Activated naive CD4-positive, alpha-beta T cell treated with anti-CD3 and anti-CD28 coated beads, Interleukin-2, amount 50 U/mL, for 72 hours (primary cell): ENCODE measurements at places on chromosomes 4 and X. TPM values are rescaled to one million over a fixed set of nuclear protein-coding genes. Genes with fewer than 3 reads are reported as not detected.

DNA sequence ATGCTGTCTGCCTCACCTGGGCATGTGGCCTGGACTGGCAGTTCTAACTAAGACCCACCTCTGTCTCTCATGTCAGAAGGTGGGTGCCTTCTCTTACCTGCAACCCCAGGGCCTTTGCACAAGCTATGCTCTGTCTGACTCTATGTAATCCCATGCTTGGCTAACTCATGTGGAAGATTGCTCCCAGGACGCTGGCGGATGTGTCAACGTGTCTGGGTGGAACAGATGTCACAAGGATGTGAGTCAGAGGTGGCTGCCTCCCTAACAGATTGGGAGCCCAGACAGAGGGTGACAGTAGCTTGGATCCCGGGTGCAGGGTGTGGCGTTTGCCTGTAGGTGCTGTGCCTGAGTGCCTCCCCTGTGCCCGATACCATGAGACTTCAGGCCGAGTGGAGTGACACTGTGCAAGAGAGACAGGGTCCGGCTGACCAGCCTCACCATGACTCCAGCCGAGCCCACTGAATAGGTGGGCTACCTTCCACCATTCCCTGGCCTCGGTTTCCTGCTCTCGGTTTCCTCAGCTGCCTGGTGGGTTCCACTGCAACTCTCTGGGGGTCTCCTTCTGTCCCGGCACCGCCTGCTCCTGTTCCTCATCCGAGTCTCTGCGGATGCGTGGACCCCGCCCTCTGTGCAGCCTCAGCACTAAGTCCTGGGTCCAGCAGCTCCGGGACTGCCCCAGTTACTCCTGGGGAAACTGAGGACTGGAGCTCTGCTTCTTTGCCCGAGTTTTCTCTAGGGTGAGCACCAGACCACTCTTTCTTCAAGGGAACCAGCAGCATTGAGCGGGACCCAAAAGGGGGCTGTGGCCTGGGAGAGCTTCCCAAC lies 11.0 kb downstream of the SH3BP2 start:
- no peak for DNase-seq

GRCh38 chr4:78756776-78757175 lies 19.4 kb upstream of the BMP2K start:
- DNase-seq = no peak

GRCh38 chrX:47697181-47697580 lies 38.2 kb upstream of the UXT start:
- DNase-seq = no peak

GPR50 gene
- total RNA-seq = not detected

GRCh38 chr4:86496094-86497080 lies 97.7 kb upstream of the PTPN13 start:
- no peak for DNase-seq

DNA sequence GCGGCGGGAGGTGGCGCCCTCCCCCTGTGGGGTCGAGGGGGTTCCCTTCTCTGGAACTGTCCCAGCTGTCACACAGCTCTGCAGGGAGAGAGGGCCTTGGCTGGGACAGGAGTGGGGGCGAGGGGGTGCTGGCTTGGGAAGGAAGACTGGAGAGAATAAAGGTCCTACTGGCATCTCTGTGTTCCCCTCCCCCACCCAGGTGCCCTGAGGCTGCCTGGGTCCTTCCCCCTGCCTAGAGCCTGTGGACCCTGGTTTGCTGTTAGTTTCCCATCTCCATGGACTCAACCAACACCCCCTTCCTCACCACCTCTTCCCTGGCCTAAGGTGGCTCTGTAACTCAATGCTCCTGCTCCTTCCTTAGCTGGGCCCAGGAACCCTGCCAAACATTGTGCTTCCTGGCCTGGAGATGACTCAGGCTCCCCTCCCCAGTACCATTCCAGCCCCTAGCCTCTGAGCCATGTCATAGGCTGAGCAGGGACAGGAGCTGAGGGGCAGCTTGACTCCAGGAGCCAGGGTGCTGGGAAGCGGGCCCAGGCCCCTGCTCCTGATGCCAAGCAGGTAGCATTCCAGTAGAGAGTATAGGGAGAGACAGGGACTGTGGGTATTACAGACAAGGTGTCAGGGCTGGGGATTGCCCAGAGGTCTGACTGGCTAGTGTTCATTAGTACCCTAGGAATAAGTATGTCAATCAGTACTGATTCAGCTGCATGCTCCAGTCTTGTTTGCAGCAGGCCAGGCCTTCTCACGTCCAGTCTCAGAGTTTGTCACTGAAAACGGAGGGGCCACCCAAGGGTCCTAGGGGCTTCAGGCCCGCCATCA lies 100.7 kb downstream of the EFNB1 start:
- DNase-seq = no peak

DNA sequence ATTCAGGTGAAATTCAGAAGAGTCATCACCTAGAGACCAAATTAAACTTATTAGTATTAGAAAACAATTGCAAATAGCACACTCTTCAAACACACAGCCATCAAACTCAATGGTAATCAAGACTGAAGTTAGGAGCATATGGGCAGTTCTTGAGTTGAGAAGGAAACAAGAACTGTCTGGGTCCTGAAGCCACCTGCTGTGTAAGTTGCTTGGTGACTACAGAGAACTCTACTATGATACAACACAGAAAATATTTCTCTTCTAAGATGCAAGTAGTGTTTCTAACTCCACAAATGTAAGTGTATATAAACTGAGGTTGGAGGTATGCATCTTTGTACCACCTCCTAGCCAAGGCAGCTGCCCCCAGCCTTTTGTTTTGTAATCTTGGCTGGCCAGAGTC lies 325 bp upstream of the PF4V1 start:
- no peak for DNase-seq

P2RY10 gene
- total RNA-seq = 47.2 TPM

DNA sequence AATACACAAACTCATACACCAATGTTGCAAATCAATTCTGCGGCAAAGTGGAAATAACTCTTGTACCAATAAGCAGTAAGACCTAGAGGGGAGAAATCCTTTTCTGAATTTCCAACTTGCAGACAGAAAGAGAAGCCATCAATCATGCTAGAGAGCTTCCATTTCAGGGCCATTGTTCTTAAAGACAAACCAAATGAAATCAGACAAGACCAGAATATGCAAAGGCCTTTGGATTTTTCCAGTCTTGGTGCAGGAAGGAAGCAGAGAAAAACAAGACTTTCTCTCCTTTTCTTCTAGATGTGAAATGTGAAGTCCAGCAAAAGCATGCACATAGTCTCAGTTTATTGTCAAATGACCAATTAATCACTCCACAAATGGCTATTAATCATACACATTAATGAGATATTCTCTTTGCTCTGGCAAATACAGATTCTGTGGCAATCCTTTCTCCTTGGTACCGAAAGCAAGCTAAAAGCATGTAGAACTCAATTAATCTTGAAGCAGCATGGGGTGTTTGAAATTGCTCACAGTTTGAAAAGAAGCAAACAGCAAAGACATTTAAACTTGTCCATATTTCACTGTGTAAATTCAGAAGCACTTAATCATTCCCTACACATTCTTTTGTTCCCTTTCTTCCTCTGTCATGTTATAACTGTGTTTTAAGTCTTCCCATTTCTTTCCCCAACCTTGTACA lies 466.1 kb downstream of the GPAT3 start:
- no peak for DNase-seq

DNA sequence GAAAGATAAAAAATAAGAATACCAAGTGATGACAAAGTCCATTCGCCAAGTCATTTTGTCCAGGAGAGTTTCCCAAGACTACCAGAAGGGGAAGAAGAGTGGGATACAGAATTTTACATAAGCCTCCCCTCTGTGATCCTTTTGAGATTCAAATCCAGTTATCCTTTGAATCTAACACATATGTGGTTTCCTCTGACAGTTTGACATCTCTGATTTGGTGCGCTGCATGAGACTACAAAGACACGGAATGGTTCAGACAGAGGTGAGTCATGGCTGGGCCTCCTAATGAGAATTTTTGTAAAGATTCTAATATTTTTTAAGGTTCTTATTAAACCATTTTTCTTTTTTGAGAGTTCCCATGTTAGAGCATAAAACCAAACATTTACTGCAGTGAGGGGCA lies 38.3 kb downstream of the SLC10A6 start:
- DNase-seq = no peak

RBBP7 gene
- total RNA-seq = 197 TPM

DNA sequence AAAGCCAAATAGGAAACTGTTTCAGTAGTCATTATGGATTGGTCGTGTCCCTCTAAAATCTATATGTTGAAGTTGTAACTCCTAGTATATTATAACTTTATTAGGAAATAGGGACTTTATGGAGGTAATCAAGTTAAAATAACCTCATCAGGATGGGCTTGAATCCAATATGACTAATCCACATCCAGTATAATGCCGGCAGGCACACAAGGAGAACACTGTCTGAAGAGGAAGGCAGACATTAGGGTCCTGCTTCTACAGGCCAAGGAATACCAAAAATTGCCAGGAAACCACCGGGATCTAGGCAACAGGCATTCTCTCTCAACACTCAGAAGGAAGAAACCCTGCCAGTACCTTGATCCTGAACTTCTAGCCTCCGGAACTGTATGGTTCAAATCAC lies 130.3 kb downstream of the ATP10D start:
- no peak for DNase-seq

PDE6B gene
- total RNA-seq = 16.6 TPM

DNA sequence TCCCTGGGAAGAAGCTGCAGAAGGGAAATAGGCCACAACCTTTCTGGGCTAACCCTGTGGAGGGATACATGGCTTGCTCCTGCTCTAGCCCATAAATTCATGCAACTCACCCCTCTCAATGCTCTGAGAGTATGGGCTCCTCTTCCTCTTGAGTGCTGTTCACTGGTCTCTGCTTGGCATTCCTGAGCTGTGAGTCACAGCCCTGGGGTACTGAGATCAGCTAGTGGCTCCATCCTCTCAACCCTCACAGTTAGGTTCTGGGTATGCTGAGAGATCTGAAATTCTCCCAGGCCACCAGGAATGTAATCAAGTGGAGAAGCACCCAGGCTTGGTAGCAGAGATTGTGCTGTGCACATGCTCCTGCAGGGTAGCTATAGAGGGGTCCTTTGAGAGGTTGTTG lies 60.6 kb upstream of the SPANXN2 start:
- DNase-seq = no peak

DNA sequence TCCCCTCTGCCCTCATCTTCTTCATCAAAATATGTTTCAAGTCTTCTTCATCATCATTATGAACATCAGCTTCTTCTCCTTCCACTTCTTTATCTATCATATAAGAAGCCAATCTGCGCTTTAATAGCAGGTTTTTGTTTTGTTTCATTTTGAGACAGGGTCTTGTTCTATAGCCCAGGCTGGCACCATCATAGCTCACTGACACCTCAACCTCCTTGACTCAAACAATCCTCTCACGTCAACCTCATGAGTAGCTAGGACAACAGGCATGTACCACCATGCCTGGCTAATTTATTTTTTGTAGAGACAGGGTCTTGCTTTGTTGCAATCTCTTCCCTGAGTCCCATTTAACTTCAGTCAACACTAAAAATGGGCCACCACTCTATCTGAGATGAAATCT lies 27.0 kb downstream of the PRDM5 start:
- no peak for DNase-seq

DNA sequence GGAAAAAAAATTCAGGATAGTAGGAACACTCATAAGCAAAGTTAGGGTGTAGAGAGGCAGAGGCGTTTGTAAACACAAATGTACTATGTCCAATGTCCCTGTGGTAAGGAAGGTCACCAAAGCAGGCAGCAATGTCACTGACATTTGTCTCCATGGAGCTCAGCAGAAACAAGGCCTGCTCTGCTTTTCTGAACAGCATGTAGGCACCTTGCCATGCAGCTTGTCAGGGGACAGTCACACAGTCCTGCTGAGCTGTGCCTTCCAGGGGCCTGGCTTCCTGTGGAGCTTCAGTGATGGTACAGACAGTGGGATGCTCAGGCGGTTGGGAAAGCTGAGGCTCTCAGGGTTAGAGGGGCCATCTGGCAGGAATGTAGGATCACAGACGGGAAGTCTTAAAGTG lies 74.5 kb upstream of the HS3ST1 start:
- no peak for DNase-seq

- DNase-seq = no peak
These were observed 4.0 kb downstream of the C4orf46 start for GRCh38 chr4:158667651-158668198.

GRCh38 chr4:125526420-125526819 lies 211.7 kb downstream of the FAT4 start:
- no peak for DNase-seq

- DNase-seq = no peak
These were observed 137.8 kb upstream of the NUDT6 start for GRCh38 chr4:123060039-123060770.

GRCh38 chrX:136582624-136583023 lies 50.6 kb downstream of the VGLL1 start:
- DNase-seq = no peak

- DNase-seq = no peak
These were observed 13.4 kb downstream of the RBMX start for GRCh38 chrX:136867096-136867491.

- DNase-seq = no peak
These were observed 139.2 kb downstream of the HDX start for GRCh38 chrX:84363051-84363450.

GRCh38 chrX:10929747-10930146 lies 181.4 kb upstream of the HCCS start:
- DNase-seq = no peak

DNA sequence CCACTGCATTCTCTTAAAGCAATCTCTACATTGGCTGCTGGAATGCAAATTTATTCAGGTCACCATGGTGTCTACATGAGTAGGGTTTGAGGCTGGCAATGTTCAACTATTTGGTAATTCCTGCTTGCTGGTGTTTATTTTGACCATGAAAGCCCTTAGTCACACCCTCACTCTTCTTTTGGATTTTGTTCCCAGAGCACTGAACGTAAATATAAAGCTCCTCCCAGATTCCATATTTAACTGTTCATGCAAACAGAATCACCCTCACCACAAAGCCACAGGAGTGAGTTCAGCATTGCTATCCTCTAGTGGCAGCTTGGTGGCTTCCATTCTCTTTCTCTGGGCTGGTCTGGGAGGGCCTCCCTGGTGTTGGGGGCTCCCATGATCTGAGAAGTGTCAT lies 82.8 kb downstream of the LNX1 start:
- DNase-seq = no peak

PARM1 gene
- not detected for total RNA-seq

DNA sequence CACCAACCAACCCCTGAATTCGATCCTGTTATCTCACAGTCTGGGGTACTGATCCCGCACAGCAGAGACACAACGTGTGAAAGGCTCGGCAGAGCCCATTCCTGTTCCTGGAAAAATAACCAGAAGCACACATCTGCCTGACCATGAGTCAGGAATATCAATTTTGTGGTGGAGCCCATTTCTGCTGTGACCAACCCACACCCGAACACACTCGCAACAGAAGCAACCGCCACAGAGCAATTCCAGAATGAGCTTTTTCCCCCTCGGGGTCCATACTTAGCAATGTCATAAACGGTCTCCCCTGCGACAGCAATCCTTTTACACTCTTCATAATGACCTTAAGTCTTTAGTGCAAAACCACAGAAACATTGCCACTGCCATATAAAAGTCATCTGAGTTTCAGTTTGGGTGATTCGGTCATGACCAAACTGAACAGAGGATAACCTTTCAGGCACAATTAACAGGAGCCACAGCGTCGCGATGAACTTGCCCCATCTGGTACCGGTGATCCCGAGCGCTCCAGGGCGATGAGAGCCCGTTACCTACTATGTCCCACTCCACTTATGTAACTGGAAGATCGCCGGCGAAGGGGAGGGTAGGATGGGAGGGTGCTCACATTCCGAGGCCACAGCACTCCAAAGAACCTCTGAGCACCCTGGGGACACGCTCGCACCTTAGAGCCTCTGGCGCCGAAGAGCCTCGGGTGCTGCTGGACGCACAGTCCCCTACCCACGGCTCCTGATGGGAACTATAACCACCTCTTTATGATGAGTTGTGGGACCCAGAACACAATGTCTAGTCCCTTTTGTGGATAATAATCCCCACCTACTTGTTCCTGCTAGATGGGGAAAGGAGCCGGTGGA lies 1.1 kb downstream of the MECP2 start:
- DNase-seq = no peak
